ENCODE measurements at places on chromosomes 2 and 18.

GRCh38 chr2:85589982-85590791 is 5.4 kb upstream of the RNF181 start:
- no peak for DNase-seq

GRCh38 chr18:13239171-13239956 is 20.8 kb downstream of the LDLRAD4 start:
- DNase-seq: no peak

- DNase-seq: no peak
These were observed 204.4 kb downstream of the SPP2 start for GRCh38 chr2:234254783-234255521.

- peak; percentile 21 for DNase-seq
These were observed 189.5 kb downstream of the TFCP2L1 start for GRCh38 chr2:121095257-121096080.

- DNase-seq: peak; percentile 62
These were observed 25.9 kb downstream of the CD8A start for GRCh38 chr2:86764661-86765309.

DNA sequence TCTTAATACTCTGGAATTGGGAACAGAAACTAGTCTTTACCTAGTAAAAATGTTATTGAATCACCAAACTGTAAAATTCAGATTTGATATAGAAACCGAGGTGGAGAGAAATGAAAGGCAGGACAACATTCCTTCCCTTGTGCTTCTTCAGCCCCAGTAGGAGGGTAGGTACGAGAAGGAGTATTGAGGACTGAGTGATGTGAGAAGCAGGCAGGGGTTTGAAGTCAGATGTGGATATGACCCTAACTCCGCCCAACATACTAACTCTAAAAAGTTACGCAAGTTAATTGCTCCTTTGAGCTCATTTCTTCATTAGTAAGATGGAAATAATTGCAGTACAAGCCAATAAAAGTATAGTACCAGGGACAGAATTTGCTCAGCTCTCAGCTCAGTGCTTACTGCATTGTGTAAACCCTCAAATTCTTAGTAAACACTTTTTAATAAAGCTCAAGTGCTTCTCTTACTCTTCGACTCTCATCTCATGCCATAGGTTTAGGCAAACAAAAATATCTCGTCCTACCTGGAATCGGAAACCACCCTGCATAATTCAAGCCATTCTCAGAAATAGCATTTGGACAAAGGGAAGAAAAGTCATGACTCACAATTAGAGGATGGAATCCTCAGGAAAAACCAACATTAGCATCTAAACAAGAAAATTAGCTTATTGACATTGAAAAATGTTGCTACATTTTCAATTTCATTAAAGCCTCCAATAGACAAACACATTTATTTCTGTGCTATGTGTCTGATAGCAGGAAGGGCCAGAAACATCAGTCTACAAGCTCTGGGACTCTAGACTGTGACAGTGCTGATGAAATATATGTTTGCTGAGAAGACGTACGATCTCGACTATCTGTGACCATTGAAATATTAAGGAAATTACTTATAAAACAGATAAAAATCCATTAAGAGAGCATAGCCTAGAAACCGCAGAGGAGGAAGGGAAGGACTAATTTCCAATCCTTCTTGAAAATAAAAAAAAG is 161.3 kb downstream of the HNMT start:
- no peak for DNase-seq

GRCh38 chr2:20097889-20098714 is 46.7 kb upstream of the LAPTM4A start:
- DNase-seq: peak; percentile 79

DNA sequence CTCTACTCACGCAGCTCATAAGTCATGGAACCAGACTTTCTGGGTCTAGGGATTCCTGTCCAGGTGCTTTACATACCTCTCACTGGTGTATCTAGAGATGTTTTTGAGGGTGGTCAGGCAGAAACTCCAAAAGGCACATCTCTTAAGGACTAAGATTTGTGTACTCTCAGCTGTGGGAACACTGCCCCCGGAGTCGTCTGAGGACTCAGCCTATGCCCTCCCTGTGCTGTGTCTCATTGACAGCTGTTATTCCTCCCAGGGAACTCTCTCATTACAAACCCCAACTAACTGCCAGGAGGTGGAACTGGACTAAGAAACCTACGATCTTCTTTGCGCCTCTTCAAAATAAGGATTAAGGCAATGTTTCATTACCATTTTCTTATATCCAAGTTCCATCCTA is 293.9 kb upstream of the DLGAP1 start:
- no peak for DNase-seq

DNA sequence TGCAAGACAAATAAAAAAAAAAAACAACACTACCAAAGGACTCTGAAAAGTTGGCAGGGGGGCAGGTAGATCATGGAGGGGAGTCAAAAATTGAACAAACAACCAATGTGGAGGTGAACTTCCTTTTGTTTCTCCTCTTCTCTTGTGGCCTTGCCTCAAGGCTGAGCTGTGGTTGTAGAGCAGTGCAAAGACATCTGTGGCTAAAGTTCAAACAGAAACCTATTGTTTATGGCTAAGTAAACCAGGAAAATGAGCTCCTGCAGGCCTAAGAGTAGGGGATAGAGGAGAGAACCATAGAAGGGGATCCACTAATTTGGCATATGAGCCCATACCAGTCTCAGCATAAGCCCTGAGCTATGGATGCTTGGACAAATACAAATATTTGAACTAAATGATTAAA is 40.2 kb upstream of the EGR4 start:
- no peak for DNase-seq

GRCh38 chr2:164009756-164010337 is 274.0 kb upstream of the FIGN start:
- peak; percentile 97 for DNase-seq

- DNase-seq: no peak
These were observed 13.7 kb downstream of the MTERF4 start for GRCh38 chr2:241088376-241088775.

- no peak for DNase-seq
These were observed 113.3 kb upstream of the FOSL2 start for GRCh38 chr2:28279371-28279770.

- DNase-seq: peak; percentile 73
These were observed 25.1 kb upstream of the ARHGAP25 start for GRCh38 chr2:68709421-68709911.

- DNase-seq: no peak
These were observed 499.8 kb downstream of the IRS1 start for GRCh38 chr2:226299771-226300170.

DNA sequence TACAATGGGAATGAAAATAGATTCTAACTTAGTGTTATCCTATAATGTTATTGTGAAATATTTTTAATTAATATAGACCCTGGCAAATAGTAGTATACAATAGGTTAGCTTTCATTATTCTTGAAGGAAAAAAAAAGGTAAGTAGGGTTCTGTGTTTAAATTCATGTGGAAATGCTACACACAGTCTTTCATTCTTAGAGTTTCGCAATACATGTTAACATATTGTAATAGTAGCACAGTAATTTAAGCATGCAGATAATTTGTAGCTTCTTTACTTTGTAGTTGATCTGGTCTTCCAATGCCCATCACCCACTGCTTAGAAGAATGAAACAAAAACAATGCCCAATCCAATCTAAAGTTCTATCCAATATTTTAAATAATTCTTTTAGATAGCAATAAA is 54.8 kb upstream of the MSTN start:
- no peak for DNase-seq

DNA sequence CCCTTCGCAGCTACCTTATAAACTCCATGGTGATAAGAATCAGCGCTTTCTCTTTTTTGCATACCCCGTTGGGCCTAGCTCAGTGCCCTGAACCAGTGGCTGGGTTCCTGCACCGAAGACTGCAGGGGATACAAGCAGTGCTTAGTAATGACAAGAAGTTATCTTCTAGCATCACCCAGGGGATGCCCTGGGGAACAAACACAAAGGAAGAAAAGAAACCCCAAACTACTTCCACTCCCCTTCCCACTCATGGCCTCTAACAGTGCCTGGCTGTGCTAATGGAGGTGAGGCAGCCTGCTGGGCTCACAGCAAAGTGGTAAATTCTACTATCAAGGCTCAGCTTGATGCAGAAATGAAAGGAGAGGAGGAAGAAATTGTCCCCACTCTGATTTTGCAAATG is 314.7 kb downstream of the TXNL1 start:
- DNase-seq: no peak

- DNase-seq: no peak
These were observed 2.0 kb downstream of the SATB2 start for GRCh38 chr2:199455545-199456382.

DNA sequence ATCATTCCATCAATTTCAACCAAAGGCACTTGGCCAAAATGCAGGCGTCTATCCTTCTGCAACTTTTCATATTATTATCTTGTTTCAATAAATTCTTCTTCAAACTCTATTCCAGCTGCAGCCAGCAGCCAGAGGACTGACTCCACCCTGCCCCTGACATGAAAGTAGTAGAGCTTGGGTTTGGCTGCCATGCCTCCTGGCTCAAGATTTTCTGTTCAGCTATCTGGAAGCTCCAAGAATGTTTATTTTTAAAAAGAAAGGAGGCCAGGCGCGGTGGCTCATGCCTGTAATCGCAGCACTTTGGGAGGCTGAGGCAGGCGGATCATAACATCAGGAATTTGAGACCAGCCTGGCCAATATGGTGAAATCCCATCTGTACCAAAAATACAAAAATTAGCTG is 4.9 kb downstream of the DNAH7 start:
- no peak for DNase-seq

DNA sequence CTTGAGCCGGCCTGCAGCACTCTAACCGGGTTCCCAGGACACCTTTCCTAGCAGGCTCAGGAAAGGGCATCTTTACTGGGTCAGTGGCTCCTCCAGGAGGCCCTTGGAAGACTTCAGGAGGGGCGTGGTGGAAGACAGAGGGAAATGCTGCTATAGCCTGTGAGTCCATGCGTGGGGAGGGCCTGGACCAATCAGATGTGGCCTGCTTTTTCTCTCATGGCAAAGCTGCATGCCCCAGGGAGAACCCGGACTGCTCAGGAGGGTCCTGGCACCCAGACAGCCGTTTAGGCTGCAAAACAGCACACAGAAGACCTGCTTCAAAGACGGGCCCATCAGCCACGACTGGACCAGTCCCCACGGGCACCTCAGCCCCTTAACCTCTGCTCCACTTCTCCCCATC is 84.4 kb downstream of the EIPR1 start:
- DNase-seq: no peak

DNA sequence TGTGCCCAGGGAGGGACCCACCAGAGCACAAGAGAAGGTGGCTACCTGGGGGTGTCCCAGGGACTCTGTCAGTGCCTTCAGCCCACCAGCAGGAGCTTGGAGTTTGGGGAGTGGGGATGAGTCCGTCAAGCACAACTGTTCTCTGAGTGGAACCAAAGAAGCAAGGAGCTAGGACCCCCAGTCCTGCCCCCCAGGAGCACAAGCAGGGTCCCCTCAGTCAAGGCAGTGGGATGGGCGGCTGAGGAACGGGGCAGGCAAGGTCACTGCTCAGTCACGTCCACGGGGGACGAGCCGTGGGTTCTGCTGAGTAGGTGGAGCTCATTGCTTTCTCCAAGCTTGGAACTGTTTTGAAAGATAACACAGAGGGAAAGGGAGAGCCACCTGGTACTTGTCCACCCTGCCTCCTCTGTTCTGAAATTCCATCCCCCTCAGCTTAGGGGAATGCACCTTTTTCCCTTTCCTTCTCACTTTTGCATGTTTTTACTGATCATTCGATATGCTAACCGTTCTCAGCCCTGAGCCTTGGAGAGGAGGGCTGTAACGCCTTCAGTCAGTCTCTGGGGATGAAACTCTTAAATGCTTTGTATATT is 14.0 kb downstream of the ITM2C start:
- DNase-seq: no peak

GRCh38 chr2:207825045-207825954 is 55.6 kb upstream of the FZD5 start:
- DNase-seq: peak; percentile 73

DNA sequence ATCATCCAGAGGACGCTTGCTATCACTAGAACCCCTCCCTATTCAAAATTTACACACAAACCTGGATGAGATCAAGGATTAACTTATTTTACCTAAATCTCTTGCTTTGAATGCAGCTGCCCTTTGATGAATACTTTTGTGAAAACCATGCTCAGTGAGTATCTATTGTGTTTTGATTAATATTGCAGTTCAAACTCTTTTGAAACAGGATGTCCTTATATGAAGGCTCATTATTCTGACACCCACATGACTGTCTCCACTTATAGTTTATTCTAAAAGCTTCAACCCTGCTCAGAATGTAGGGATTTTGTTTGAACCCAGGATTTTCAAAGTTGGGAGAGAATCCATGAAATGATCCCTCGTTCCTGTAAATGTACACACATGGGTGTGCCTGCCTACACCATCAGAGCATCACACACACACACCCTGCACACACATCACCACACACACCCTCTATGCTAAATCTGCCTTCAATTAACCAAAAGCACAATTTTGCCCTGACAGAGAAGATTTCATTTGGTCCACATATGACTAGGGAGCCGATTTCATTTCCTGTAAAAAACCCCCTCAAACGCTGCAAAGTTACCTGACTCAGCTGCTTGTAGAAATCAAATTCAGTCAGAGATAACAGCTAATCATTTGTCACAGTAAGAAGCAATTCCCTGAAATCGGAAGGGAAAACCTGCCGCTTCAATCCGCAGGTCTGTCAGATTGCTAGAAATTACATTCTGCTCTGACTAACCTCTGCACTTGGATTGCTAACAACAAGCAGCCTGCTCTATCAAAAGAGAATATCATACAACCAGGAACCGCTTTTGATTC is 65.2 kb downstream of the ZEB2 start:
- DNase-seq: peak; percentile 20

DNA sequence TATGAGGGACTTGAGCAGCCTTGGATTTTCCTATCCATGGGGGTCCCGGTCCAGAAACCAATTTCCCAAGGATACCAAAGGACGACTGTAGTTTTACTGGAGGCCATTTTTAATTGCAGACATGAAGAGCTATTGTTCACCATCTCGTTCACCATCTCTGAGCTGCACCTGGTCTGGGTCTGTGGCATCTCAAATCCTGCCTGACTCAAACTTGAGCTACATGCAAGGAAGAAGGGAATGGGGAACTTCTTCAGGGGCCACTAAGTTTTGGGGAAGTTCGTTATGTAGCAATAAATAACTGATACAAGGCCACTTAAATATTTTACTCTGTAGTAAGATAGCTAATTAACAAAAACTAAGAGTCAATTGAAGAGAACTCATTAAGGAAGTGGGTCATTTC is 2.1 kb upstream of the SMCHD1 start:
- no peak for DNase-seq

DNA sequence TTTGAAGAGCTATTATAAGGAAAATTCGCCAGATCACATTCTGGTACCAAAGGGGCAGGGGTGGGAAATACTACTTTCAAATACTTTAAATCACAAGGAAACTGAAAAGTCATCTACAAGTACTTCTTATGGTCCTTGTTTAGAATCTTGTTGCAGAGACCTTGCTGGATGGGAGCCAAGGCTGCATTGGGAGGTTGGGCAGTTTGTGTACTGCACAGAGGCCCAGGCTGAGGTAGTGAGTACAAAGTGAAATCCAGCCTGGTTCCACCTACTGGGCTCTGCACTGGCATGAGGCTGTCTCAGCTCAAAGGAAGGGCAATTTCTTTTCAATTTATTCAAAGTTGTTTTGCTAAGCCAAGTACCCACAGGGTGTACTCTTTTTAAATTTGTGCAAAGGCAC is 140.3 kb upstream of the DLX2 start:
- peak; percentile 21 for DNase-seq

GRCh38 chr18:23537274-23537673 is 34.0 kb downstream of the RMC1 start:
- no peak for DNase-seq
